Gastroesophageal sphincter (tissue), 4 donors: ENCODE measurements at places on chromosomes 2 and 18. TPM values are rescaled to one million over a fixed set of nuclear protein-coding genes. Genes with fewer than 3 reads are reported as not detected.

GRCh38 chr2:149597050-149597667 is 9.6 kb upstream of the MMADHC start:
- no peak for ATAC-seq

DNA sequence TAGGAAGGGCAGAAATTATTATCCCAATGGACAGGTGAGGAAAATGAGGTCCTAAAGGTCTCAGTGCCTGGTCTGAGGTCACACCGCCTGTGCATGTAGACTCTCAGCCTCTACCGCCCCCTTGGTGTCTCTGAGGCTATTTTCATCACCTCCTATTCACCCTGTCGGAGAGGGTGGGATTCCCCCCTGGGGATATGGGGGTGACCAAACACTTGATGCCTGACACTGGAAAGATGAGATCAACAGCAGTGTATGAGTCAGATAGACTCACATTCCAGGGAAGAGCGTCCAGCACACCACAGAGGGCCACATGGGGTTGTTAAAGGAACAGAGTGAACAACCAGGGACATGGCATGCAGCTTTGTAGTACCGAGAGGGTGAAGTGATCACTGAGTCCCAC is 199.7 kb downstream of the SMAD2 start:
- no peak for ATAC-seq

GRCh38 chr2:173157676-173158293 is 82.1 kb downstream of the MAP3K20 start:
- ATAC-seq, result no peak

- ATAC-seq, result no peak
These were observed 216.2 kb upstream of the SLC35G4 start for GRCh38 chr18:11392980-11393885.

DNA sequence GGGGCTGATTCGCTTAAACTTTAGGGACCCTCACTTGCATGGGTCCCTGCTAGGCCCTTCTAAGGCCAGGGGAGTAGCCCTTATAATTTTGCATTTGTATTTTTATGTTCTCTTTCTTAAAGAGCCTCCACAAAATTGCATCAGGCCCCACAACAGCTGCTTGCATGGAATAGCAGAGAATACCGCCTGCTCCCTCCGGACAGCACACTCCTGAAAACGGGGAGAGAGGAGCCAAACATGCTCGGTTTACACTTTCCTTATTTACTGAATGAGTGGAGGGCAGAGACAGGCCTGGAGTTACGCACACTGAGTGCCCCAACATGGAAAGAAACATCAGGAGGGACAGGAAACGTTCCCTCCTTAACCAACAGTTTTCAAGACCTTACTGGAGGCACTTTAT is 132.2 kb downstream of the ANTXR1 start:
- no peak for ATAC-seq

GRCh38 chr18:69528435-69528834 is 127.7 kb downstream of the DOK6 start:
- ATAC-seq, result no peak

DNA sequence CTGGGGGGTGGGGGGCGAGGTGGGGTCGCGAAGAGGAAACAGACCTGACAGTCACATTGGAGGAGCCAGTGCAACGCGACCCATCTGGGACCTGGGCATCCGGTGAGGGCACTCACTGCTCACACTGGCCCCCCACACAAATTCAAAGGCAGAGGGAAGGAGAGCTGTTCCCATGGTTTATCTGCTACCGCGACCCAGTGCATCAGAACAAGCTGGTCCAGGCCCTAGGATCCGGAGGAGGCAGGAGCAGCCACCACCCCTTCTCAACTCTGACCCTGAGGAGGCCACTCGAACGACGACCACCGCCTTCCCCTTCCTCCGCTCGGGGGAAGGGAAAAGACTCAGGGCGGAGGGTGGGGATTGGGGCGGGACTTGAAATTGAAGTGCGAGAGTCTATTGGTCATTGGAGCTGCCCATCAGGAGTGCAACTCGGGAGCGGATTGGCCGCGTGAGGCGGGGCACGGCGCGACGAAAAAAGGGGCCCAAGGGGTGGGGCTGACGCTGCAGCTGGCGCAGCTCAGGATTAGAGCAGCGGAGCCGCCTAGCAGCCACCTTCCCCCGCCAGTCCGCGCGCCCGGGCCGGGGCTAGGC is at the start of gene CDK5R2:
Gene CDK5R2, plus strand, starts transcription at position 526 of the 591 bp plus-strand sequence. CDS start 155 bp downstream, outside the sequence.
- ATAC-seq, result peak; percentile 57

DNA sequence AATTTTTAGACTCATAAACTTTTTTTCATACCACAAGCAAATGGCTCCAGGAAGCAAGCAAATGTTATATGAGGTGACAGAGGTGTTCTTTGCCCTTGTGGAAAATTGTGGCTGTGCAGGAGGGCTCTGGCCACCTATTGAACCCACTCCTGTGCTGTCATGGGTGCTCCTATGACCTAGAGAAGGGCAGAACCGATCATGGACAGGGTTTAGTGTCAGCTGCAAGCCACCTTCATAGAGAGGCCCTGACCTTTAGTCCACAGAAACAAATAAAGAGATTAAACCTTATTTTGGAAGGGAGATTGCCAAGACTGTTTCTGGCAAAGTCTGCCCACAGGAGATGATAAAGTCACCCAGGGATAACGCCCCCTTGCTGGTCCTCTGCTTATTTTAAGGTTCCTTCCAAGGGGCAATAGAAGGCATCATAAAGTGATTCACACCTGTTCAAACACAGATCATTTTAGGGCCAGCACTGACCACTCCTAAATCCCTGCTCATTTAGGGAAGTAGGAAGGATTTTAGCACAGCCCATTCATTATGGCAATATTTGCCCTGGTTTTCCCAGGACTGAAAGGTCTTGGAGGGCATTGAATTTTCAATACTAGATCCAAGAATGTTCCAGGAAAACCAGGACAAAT is 26.1 kb upstream of the STAT4 start:
- ATAC-seq, result no peak

GRCh38 chr2:236636261-236636660 is 66.6 kb downstream of the ACKR3 start:
- ATAC-seq, result no peak

DNA sequence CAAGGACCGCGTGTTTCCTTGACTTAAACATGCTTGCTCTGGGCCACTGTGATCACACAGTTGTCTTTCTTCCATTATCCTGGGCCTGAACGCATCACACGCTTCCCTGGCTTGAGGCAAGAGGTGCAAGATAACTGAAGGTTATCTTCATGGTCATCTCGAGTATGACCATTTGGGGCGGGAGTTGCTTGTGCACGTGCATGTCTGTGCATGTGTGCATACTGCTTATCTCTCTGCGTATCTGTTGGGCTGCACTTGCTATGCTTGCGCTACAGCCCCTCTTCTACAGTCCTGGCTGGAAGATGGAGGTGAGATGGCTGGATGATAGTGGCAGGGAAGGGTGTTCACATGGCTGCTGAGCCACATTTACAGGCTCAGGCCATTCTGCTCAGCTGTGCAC is 27.2 kb upstream of the EFR3B start:
- no peak for ATAC-seq

GRCh38 chr2:109660046-109660860 is 46.1 kb downstream of the SOWAHC start:
- ATAC-seq, result no peak

DNA sequence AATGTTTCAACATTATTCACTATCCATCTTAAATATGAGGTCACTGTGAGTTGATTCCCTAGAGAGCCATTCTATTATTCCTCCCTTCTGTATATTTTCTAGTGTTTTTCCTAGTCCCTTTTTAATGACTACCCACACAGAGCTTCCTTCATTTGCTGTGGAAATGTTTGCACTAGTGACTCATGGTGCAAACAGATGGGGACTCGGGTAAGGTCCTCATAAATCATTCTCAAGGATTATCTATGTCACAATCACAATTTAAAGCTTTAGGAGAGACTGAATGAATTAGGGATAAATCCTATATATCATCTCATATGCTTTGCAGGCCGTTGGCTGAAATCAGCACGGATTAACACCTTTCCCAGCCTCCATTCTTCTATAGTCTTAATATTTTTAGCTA is 159.6 kb downstream of the DCC start:
- ATAC-seq, result no peak

VWA3B gene
- total RNA-seq, result not detected

MRPL44 gene
- 21.6 TPM for total RNA-seq

REG1B gene
- not detected for total RNA-seq

HEATR5B gene
- total RNA-seq, result 19.1 TPM

VWC2L gene
- total RNA-seq, result not detected

MOB1A gene
- total RNA-seq, result 185 TPM

TMEM17 gene
- total RNA-seq, result 2.7 TPM

SLC14A1 gene
- 6.6 TPM for total RNA-seq

STARD6 gene
- total RNA-seq, result not detected

ERBB4 gene
- 0.46 TPM for total RNA-seq

FAM98A gene
- 34.6 TPM for total RNA-seq
